Activated naive CD4-positive, alpha-beta T cell treated with Interleukin-2 at 50 U/mL for 16 hours (primary cell): ENCODE measurements at places on chromosomes 12 and 14.

DNA sequence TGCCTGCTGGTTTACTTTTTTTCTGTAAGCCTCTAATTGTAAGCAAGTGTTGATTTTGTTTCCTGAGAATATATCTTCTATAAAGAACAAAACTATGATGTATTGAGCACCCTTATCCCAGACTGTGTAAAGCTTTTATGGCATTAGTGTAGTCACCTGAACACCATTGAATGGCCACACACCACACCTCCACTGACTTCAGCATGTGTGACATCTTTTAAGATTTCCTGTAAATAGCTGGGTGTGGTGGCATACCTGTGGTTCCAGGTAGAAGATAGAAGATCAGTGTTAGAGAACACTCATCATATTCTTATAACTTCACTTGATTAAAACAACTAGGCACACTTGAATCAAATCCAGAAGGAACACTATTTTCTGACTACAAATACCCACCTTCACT, 51.3 kb downstream of the WBP11 start:
- DNase-seq: no peak

- no peak for DNase-seq
Observed at GRCh38 chr12:2893007-2893406, 2.3 kb downstream of the TULP3 start.

- no peak for DNase-seq
Observed at GRCh38 chr14:61179796-61180398, 101.2 kb downstream of the TMEM30B start.

- DNase-seq: no peak
Observed at GRCh38 chr12:83141460-83141994, 454.8 kb downstream of the TMTC2 start.

- peak; percentile 43 for DNase-seq
Observed at GRCh38 chr12:42482748-42483520, 106.6 kb downstream of the PRICKLE1 start.

DNA sequence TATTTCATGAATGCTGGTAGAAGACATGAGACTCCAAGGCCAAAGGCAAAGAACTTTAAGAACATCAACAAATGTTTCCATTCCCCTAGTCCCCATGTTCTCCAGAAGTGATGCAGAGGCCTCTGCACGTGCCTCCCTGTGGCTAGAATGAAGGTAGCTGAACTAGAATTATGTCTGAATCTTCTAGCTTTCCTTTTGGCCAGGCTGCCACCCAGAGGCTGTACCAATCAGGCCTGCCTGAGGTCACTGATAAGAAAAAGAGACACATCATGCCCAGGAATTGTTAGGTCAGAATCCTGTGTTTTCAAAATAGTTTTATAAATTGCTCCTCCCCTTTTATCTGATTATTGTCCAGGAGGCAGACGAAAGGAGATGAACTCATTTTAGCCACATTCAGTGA, 188.0 kb upstream of the SLC16A7 start:
- DNase-seq: no peak

DNA sequence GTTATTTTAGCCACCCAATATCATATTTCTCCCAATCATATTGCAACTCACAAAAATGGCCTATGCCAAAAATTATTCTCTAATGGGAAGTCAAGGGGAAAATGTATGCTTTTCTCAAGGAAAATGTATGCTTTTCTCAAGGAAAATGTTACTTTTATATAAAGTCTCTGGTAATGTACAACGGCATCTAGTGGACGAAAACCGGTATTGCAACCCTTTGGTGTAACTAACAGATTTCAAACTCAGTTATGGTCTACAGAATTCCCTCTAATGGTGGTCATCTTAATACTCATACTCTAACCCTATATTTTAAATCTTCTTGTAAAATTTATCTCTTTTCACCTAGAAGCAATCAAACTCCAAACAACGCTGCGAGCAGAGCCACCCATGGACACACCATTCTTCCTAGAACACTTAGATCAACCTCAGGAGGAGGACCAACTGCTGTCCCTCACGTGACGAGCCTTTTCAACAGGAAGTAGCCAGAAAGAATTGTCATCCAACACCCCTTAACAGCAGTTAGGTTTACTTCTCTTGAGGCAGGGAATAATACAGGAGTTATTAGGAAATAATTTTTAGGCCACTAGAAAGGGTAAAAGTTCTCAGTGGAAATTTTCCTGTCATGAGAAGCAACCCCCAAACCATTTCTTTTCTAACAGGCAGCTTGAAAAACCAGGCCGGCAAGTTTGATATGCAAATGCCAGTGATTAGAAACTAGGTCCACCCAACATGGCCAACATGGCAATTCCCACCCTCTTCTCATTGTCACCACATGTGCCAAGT, 20.1 kb downstream of the APOBEC1 start:
- DNase-seq: peak; percentile 12

DNA sequence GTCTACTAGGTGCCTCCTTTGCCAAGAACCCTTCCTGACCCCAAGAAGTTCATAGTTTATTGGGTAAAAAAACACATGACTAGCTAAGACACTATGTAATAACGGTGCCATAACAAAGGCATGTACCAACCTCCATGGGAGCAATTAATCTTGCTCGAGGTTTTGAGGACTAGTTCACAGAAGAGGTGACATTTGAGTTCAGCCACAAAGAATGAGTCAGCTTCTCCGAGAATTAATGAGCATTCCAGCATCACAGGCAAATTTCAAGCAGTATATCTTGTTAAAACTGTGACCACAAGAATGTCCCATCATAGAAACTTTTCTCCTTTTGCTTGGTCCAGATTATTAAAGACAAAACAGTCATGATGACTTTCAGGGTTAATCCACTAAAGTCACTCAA, 113.0 kb upstream of the RAP1B start:
- peak; percentile 3 for DNase-seq

- DNase-seq: no peak
Observed at GRCh38 chr12:104852102-104852501, 106.0 kb downstream of the SLC41A2 start.

- no peak for DNase-seq
Observed at GRCh38 chr12:49562233-49562632, 5.7 kb downstream of the MCRS1 start.

DNA sequence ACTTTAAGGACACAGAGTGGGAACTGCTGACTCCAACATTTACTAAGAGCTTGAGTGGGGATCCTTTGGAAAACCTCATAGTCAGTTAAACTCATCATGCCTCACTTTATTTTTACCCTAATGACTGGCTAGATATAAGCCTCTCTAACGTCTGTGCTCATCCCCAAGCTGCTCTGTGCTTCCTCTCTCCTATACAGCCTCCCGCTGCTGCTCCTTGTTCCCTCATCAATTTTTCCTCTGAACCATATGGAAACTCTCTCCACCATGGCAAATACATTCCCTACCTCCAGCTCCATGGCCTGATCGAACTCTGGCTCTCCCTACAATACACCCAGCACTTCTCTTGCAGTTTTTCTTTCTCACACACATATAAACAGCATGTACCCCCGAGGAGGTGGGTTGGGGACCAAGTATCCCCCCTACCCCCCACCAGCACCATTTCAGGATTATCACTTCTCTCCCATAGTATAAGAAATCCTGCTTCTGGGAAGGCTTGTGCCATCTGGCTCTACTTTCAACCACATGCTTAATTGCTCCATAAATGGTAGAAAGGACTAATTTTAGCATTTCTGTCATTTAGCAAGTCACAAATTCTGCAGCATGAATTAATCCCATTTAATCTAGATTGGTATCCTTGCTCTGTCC, 39.2 kb upstream of the DYRK2 start:
- no peak for DNase-seq

DNA sequence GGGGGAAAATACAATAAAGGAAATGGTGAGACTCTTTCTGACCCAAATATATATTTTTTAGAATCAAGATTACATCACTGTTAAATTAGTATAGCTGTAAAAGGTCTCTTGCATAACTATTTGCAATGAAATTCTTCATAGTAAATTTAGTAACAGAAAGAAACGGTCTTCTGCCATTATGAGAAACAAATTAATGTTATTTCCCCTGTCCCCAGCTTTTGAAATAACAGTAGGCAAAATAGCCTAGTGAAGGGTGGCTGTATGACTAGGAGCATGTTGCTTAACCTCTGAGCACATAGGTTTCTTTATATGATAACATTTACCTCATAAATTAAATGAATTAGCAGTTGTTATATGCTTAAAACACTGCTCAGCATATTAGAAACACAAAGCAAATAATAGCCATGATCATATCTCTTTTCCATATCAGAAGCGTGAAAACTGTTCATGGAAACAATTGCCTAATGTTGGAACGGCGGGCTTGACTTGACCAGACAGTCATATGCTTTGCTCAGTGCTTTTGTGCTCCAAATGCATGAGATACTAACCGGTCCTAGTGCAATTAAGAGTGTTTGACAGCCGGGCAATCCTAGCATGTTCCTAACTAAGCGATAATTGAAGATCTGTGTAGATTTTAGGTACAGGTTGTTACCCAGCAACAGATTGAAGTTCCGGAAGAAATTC, 24.0 kb downstream of the BHLHE41 start:
- no peak for DNase-seq
